Stimulated activated CD8-positive, alpha-beta memory T cell treated with anti-CD3 and anti-CD28 coated beads, Interleukin-7, amount 100 ng/mL, for 48 hours (primary cell): ENCODE measurements at places on chromosomes 13 and 19.

- no peak for DNase-seq
These were observed 631.8 kb upstream of the KLF12 start for GRCh38 chr13:74765955-74766354.

- DNase-seq: no peak
These were observed 170.0 kb upstream of the SLC10A2 start for GRCh38 chr13:103236213-103236612.

DNA sequence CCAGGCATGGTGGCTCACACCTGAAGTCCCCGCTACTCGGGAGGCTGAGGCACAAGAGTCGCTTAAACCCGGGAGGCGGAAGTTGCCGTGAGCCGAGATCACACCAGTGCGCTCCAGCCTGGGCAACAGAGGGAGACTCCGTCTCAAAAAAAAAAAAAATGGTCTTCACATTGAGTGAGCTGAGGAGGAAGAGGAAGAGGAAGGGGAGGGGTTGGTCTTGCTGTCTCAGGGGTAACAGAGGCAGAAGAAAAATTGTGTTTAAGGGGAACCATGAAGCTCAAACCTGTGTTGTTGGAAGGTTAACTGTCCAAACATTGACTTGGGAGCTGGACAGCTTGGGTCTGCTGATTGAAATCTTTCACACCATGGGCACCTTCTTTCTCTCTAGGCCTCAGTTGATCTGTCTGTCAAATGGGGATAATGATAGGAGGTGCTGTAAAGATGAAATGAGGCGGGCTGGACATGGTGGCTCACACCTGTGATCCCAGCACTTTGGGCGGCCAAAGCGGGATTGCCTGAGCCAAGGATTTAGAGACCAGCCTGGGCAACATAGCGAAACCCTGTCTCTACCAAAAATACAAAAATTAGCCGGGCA lies 9.8 kb upstream of the SLC44A2 start:
- no peak for DNase-seq

- DNase-seq: no peak
These were observed 2.5 kb upstream of the RPL36 start for GRCh38 chr19:5687360-5688198.

DNA sequence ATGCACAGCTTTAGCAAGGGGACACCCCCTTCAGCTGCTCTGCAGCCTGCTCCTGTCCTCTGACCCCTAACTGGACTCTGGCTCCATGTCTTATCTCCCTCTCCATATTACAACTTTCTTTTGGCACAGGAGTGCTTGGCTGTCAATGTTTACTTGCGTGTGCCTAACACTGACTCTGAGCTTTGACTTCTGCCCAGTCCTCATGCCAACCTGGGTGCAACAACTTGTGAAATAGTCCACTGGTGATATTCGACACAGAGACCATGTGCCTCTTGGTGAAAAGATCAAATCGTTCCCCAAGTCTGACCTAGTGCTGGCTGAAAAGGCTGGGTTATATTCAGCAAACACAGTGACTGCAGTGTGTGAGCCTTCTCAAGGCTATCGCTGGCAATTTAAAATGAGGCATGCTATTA lies 34.1 kb upstream of the KLF12 start:
- no peak for DNase-seq

DNA sequence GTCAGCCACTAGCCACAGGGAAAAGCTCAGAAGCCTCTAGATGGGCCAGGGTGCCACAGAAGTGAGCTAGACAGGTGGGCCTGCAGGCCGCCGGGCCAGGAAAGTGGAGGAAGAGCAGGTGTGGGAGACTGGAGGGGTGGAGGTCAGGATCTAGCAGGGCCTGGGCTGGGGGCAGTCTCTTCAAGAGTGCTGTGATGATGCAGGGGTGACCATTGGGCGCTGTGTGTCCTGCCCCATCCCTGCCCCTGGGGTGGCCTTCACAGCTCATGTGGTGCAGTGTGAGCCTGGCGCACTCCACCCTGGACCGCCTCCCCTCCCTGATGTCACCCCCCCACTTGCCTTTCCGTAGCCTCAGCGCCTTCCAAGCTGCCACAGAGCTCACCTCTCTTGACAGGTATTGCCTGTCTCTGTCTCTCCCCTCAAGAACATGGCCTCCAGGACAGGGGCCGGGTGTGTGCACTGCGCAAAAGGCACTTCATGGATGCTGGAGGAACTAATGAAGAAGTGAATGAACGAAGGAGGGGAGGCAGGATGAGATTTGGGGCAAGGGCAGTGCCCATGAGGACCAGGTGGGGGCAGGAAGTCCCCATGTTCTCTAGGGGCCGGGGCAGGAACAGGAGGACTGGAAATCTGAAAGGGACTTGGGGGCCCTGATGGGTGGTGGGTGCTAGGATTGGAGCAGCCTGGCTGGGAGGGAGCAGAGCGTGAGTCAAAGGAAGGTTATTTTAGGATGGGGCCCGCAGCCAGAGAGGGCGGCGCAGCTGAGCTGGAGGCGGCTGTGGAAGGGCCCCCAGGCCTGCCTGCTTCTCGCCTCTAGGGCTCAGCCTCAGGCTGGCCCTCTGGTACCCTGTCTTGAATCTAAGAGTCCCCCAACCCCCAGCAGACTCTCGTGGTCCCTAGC lies 6.6 kb downstream of the SSBP4 start:
- no peak for DNase-seq

DNA sequence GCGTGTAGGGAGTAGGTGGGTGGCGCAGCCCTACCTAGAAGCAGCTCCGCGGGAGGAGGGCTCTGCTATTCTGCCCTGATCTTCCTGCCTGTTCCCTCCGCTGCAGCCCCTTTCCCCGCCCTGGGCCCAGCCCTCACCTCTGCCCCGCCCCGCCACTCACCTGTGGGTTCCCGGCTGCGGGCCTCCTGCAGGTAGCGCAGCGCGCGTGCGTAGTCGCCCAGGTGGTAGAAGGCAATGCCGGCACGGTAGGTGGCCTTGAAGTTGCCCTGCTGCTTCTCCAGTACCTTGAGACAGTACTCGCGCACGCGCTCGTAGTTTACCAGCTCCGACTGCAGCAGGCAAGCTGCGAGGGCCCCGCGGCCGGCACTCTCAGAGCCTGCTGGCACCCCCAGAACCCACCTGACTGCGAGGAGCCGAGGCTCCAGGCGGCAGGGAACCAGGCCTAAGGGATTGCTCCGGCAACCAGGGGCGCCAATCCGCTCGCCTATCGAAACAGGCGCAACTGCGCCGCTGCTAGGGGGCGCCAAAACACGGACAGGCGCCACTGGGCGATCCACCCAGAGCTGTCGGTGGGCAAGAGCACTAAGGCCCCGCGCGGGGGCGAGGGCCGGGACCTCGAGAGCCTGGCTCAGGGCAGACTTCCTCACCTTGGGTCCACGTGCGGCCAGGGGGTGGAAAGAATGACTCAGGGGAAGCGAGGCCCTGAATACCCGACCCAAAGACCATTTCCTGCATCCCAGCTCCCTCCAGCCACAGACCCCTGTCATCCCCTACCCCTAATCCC lies 965 bp downstream of the TTC9B start:
- DNase-seq: no peak

DNA sequence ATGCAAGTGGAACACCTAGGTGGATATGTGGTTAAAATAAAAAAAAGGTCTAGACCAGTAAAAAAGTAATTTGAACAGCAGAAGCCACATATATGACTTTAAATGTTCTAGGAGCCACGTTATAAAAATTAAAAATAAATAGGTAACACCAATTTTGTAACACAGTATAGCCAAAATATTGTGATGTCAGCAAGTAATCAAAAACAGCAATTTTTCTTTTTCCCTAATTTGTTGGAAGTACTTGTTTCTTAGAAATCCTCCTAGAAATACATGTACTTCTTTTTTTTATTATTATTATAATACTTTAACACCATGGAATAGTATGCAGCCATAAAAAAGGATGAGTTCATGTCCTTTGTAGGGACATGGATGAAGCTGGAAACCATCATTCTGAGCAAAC lies 25.7 kb upstream of the C1QTNF9B start:
- no peak for DNase-seq

DNA sequence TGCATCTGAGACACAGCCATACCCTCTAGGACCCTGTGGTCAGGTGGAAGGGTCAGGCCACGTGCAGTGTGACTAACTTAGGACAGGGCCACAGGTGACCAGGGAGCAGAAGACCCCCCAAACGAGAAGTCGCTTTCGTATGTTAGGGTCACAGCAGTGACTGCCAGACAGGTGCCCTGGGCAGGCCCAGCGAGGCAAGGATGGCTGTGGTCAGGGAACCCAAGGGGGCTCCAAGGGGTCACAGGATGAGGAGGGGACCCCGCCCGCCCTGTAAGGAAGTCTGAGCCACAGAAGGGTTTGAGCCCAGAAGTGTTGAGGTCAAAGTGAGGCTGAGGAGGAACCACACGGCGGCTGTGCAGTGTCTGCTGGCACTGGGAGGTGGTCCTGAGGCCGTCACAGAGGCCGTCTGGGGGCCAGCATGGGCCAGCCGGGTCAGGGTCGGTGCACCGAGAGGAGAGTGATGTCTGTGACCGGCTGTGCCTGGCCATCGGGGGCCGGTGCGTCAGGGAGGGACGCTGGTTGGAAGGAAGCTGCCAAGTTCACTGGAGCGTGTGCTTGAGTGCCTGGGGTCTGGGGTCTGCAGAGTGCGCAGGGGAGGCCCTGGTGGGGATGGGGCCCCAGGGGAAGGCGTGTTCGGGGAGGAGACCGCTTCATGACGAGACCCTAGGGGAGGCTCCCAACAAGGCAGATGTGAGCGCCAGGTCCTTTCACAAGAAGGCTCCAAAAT lies 24.8 kb upstream of the TMEM255B start:
- no peak for DNase-seq

DNA sequence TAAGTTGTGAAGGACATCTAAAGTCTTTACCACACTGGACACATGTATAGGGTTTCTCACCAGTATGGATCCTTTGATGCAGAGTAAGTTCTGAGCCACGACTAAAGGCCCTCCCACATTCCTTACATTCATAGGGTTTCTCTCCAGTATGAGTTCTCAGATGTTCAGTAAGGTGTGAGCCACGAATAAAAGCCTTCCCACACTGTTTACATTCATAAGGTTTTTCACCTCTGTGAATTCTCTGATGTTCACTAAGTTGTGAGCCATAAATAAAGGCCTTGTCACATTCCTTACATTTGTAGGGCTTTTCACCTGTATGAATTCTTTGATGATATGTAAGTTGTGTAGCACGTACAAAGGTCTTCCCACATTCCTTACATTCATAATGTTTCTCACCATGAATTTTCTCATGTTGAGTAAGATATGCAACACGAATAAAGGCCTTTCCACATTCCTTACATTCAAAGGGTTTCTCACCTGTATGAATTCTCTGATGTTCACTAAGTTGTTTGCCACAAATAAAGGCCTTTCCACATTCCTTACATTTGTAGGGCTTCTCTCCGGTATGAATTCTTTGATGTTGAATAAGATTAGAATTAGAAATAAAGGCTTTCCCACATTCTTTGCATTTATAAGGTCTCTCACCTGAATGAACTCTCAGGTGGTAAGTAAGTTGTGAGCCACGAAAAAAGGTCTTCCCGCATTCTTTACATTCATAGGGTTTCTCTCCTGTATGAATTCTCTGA lies 29.8 kb downstream of the ZNF571 start:
- DNase-seq: no peak

- no peak for DNase-seq
These were observed 326.7 kb downstream of the SHISA2 start for GRCh38 chr13:25725104-25725503.

DNA sequence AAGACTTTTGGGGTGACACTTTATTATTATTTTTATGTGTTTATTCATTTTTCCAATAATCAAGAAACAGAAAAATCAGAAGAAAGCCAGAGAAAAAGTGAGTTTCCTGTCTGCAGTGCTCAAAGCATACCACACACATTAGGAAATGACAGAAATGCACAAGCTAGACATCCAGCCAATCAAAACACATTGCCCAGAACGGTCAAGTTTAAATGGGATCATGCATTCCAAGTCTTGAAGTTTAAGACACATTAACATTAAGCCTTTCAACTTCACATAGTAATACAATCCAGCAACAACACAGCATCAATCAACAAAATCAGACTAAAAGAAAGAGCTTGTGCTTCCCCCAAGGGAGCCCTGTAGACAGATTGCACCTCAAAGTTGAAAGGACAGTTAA lies 28.7 kb upstream of the MEDAG start:
- no peak for DNase-seq

GRCh38 chr19:15251749-15252397 lies 19.6 kb upstream of the EPHX3 start:
- no peak for DNase-seq

GRCh38 chr19:2076526-2076944 lies 19.6 kb downstream of the MOB3A start:
- no peak for DNase-seq

DNA sequence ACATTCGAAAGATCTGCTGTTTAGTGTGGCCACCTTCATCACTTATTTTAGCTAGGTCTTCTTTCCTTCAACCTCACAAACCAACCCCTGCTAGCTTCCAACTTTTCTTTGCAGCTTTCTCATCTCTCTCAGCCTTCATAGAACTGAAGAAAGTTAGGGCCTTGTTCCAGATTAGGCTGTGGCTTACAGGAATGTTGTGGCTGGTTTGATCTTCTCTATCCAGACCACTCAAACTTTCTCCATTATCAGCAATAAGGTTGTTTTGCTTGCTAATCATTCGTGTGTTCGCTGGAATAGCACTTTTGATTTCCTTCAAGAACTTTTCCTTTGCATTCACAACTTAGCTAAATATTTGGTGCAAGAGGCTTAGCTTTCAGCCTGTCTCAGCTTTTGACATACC lies 44.7 kb downstream of the CARS2 start:
- DNase-seq: no peak

DNA sequence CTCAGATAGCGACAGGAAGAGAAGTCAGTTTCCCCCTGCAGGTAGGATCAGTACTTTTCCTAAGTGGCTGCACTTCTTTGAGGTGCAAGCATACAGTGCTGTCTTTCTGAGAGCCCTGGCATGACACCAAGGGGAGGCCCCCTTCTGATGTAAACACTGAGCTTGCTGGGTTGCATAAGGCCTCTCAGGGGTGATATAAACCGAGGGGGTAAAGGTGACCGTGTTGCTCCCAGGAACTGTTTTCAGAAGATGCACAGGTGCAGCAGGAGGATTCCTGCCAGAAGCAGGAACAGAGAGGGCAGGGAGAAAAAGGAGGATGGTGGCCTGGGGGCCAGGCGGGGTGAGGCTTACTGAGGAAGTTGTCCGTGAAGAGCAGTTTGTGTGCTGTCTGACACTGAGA lies 74.0 kb upstream of the ZNF30 start:
- DNase-seq: no peak

DNA sequence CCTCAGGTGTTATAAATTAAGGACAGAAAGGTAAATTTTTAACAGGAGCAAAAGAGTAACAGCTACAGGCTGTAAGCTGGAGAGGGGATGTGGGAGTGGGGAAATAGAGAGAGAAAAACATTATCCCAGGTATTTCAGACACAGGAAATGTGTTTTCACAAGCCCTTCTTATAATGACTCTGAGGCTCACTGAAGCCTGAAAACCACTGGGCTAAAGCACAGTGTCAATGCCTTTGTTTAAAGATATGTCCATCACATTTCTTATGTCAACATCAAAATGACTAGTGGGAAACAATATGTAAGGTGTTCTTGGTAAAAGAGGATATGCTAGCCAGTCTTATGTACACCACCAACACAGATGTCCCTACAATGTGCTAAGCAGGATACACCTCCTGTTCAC lies 365.9 kb downstream of the FGF14 start:
- no peak for DNase-seq
